ENCODE measurements at places on chromosomes 11 and 22.

DNA sequence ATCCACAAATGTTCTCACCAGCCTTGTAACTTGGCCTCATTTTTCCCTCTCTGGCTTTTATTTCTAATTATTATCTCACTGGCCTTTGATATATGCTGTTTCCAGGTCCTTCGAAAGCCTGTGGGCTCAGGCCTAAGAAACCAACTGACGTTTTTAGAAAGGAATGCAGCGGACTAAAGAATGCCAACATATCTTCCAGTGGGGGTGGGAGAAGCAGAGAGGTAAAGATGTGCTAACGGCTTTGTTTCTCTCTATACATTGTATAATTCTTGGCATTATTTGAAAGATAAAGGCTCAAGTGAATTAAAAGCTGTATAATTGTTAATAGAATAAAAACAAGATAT, 28.2 kb downstream of the OR6Q1 start:
- DNase-seq = no peak

DNA sequence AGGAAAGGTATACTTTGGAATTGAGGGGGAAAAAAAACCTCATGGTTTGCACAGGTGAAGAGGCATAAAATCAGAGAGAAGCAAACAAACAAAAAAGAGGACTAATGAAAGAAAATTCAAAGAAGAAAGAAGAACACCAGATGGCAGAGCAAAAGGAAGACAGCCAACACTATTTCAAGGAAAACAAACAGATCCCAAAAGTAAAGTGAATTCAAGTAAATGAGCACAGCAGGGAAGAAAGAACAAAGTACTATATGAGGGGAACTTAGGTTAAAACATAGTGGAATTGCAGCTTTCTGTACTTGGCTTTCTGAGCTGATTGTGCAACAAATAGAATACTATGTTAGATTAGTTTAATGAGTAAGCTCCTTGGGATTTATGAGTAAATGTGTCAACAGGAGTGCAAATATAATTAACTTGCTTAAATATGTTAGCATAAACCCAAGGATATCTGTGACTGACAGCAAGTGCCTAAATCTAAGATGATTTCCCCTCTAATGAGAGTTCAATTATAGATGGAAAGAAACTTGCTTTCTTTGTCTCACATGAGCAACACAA, 404.6 kb upstream of the CNTN5 start:
- no peak for DNase-seq

GRCh38 chr22:33848251-33848650, 72.0 kb downstream of the LARGE1 start:
- no peak for DNase-seq

DNA sequence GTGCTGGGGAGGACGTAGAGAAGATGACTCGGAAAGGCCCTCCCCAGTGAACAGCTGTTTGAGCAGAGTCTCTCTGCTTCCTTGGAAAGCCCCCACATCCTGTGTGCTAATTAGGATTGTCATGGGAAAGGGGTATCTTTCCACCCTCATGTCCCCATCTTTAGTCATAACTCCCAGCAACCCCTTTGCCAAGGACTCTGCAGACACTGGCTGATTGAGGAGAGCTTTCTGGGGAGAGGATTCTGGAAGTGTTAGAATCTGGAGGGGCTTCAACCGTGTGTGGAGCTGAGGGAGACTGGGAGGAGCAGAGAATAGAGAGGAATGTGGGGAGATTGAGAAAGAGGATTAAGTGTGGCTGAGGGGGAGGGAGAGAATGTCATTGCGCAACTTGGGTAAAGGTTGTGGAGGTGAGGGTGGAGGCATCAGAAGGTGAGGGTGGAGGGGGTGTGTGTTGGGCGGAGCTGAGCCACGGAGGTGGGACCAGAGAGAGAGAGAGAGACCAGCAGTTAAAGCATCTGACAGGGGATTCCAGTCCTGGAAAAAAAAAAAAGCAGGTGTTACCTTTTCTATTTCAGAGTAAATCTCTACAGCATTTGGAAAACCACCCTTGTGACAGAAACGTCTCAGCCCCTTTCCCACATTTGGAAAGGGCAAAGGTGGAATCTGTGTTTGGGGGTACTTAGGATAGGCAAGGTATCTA, 2.2 kb downstream of the DTX4 start:
- no peak for DNase-seq

DNA sequence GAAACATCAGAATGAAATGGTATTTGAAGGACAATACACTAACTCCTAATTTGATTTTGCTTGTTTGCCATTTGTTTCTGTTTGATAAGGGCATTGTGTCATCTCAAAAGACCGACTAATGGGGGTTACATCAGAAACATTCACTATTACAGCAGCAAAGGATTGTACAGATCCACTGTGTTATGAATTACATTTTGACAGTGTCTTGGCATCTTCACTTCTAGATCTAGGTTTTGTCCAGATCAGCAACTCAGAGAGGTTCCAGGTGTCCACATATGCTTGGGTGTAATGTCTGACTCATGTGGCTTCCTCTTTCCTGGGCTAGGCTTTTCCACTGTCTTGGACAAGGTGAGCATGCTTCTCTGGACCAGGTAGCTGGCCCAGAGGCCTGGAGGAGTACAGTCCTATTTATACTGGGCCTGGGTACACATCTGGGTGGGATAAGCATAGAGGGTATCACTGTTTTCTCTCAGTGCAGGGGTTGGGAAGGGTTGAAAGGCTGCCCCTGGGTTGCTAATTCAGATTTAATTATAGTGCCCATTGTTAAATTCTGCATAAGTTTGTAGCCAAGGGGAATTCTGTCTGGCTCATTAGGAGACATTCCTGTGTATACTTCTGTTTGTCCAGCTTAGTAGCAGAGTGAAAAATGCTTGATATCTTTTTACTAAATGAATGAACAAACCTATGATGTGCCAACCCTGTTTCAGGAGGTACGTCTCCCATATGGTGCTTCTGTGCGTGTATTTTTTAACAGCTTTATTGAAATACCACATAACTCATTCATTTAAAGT, 23.8 kb downstream of the DDI1 start:
- DNase-seq = no peak

GRCh38 chr22:21761994-21762680, 26.5 kb upstream of the YPEL1 start:
- no peak for DNase-seq

DNA sequence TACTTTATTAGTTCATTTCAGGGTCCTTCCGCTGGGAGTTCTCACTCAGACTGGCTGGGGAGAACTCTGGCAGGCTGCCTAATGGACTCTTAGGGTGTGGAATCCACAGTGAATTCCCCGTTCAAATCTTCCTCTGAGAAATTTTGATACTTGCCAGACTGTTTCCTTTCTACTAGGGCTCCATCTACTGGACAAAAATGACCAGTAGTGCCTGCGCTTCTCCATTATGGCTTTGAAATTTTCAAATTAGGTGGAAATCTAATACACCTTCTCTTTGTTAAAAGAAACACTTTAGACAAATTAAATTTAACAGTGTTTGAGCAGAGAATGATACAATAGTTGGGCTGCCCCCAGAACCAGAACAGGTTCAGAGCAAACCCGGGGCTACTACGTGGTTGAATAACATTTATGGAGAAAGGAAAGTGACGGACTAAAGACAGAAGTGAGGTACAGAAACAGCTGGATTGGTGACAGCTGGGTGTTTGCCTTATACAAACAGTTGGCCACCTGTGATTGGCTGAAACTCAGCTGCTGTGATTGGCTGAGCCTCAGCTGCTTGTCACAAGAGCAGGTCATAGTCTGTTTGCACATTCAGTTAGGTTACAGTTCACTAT, 52.9 kb upstream of the FDX1 start:
- peak; percentile 31 for DNase-seq

DNA sequence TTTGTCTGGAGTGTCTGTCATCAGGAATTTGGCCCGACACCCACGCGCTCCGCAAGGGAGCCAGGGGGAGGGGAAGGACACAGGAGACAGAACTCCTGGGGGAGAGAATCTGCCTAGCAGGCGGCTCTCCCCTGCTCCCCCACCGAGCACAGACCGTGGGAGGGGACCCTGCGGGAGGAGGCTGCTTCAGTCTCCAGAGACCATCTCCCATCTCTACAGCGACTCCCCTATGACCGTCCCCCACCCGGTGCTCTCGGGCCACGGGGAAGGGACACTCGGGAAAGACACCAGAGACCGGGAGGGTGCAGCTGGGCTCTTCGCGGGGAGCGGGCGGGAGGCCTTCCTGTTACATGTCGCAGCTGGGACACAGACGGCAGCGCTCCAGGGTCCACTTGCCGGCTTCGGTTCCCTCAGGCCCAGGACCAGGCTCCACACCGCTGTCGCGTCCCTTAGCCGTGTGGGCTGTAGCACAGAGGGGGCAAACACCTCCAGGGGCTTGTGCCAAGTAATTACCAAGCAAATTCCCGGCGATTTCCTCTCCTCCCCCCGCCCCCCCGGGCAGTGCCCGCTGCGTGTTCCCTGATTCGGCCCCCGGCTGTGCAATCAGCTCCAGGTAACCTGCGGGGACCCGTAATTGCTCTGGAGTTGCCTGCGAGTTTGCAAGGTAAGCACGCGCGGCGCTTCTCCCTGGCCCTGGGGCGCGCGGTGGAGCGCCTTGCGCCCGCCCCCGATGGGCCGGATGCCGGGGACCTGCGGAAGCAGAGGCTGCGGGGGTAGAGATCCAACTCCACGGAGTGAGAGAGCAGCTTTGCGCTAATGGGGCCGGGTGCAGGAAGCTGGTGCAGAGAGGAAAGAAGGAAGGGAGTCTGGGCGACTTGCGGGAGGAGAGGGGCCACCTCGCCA, 155.1 kb upstream of the CADM1 start:
- no peak for DNase-seq

GRCh38 chr11:67227726-67228125, 38.5 kb upstream of the GRK2 start:
- DNase-seq = no peak

DNA sequence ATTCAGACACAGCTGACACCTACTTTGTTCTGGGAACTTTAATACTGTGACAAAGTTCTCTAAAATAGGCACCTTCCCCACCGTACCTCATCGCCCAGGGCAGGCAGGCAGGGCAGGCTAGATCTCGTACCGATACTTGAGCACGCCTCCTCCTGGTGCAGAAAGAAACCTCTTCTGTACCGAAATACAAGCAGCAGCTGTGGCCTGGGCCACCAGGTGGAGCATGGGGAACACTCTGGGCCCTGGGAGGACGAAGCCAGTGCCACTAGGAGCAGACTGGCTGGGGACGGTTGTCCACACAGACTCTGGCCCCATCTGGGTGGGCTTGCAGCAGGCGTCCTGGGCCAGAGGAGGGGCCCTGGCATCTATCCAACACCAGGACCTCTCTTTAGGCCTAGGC, 12.8 kb downstream of the PMM1 start:
- DNase-seq = peak; percentile 42

DNA sequence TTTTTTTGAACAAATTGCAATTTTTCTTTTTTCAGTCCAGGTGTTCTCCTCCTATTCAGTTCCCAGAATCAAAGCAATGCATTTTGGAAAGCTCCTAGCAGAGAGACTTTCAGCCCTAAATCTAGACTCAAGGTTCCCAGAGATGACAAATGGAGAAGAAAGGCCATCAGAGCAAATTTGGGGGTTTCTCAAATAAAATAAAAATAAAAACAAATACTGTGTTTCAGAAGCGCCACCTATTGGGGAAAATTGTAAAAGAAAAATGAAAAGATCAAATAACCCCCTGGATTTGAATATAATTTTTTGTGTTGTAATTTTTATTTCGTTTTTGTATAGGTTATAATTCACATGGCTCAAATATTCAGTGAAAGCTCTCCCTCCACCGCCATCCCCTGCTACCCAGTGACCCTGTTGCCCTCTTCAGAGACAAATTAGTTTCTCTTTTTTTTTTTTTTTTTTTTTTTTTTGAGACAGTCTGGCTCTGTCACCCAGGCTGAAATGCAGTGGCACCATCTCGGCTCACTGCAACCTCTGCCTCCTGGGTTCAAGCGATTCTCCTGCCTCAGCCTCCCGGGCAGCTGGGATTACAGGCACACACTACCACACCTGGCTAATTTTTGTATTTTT, 6.2 kb upstream of the UBE4A start:
- no peak for DNase-seq

DNA sequence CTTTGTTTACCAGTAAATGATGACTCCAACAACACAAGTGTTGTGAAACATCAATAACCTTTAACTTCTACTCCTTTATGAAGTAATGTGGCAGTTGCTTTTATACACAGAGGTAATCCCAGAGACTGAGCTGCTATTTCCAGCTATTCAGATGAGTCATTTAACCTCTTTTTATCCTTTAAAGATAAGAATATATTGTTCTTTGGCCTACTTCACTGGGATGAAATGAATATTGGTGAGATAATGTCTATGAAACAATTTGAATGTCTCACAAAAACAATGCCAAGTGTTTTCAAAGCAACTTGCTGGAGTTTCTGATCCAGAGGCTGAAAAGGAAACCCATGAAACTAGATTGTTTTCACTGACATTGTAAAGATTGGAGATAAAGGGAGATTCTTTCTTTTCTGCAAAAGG, 564.4 kb upstream of the LUZP2 start:
- no peak for DNase-seq

- DNase-seq = no peak
Measured at GRCh38 chr11:117612177-117612576, 184.8 kb downstream of the DSCAML1 start.

DNA sequence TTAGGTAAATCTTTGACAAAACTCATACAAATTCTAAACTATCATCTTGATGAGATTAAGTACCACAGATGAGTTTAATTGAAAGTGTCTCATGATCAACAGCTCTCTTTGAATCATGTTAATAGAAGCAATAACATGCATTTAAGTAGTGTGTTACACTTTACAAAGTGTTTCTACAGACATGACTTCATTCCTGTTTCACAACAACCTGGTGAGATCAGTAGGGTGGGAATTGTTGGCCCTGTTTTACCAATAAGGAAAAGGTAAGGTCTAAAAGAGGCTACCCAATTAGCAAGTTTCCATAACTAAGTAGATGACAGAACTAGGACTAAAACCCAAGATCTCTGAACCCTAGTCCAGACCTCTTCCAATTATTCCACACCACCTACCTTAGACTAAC, 12.7 kb upstream of the PRSS23 start:
- no peak for DNase-seq

GRCh38 chr11:128772814-128773213, 78.9 kb downstream of the FLI1 start:
- DNase-seq = peak; percentile 73

DNA sequence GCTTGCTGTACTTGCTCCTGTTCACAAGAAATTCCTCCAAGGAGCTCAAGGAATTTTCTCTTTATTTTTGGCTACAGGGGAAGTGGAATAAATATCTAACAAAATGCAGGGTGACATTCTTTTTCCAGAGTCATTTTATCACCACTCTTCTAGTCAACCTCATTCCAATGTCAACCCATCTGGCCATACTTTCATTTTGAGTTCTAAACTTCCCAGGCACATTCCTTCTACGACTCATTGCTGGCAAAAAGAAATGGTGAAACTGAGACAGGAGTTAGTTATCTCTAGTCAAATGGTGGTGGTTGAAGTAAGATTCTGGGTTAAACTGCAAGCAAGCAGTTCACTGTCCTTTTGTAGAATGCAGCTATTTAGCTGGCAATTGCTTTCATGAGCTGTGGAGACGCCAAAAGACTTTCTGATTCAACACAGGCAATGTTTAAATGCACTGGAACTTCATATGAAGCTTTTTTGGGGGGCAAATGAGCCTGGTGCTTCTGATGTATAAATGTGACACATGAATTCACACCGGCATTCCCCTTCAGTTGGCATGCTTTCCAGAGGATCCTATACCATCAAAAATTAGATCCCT, 304.6 kb downstream of the CADM1 start:
- DNase-seq = no peak

DNA sequence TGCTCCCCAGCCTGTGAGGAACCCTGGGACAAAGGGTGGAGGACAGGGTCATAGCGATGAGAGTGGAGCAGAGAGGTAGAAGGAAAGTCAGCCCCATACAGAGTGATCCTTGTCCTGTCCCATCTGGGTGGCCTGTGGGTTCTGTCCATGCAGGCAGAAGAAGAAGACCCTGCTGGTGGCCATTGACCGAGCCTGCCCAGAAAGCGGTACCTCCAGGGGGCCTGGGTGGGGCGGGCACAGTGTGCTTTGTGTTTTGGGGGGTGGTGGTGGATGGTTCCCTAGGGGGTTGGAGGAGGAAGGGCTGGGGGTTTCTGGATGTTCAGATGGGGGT, 7.9 kb downstream of the SIDT2 start:
- no peak for DNase-seq
